G401 (cell line): ENCODE measurements at places on chromosomes 5 and 9. TPM values are rescaled to one million over a fixed set of nuclear protein-coding genes. Genes with fewer than 3 reads are reported as not detected.

- no peak for DNase-seq
Observed at GRCh38 chr9:23543419-23543818, 282.6 kb downstream of the ELAVL2 start.

PELO gene
- total RNA-seq = 17.1 and 17.4 TPM in 2 replicates

DNA sequence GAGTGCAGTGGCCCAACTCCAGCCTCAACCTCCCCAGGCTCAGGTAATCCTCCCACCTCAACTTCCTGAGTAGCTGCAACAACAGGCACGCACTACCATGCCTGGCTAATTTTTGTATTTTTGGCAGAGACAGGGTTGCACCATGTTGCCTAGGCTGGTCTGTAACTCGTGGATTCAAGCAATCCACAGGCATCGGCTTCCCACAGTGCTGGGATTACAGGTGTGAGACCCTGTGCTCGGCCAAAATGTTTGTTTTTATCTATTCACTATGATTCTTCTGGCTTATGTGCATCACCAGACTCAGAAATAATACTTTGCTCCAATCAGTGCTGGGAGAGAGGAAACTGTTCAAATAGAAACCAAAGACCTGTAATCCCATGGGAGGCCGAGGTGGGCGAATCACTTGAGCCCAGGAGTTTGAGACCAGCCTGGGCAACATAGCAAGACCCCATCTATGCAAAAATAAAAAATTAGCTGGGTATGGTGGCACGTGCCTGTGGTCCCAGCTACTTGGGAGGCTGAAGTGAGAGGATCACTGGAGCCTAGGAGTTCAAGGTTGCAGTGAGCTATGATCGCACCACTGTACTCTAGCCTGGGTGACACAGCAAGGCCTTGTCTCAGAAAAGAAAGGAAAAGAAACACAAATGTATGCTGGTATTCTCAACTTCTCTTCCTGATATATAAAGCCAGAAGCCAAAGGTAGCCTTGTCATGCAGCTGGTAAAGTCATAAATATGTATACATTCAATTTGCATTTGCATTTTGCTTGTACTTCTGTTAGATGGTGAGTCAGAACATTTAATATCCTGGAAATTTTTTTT is 4.5 kb downstream of the PIP5K1B start:
- DNase-seq = no peak

TMEM252 gene
- not detected in 2 replicates for total RNA-seq

GRCh38 chr9:116355153-116355921 is 201.7 kb downstream of the PAPPA start:
- no peak for DNase-seq

DOCK8 gene
- total RNA-seq = not detected in 2 replicates

BHMT2 gene
- not detected in 2 replicates for total RNA-seq

ALDH1A1 gene
- total RNA-seq = not detected in 2 replicates

SURF2 gene
- total RNA-seq = 32.3 and 47.5 TPM in 2 replicates

- no peak for DNase-seq
Observed at GRCh38 chr5:158854260-158854783, 245.4 kb downstream of the EBF1 start.

C7 gene
- not detected in 2 replicates for total RNA-seq

GRCh38 chr5:1223278-1223670 is 1.9 kb upstream of the SLC6A18 start:
- DNase-seq = no peak

GRCh38 chr9:127751269-127752054 is 16.4 kb upstream of the TOR2A start:
- no peak for DNase-seq

GRCh38 chr9:98900725-98901124 is 43.0 kb upstream of the COL15A1 start:
- peak; percentile 24 for DNase-seq

GRCh38 chr5:55377810-55378209 is 70.0 kb downstream of the MTREX start:
- DNase-seq = peak; percentile 36

GRCh38 chr9:113137196-113138168 is 13.3 kb upstream of the SLC31A2 start:
- no peak for DNase-seq

CTNND2 gene
- not detected in 2 replicates for total RNA-seq

GRCh38 chr5:153080940-153081339 is 409.5 kb upstream of the GRIA1 start:
- DNase-seq = no peak

ENTREP1 gene
- total RNA-seq = not detected in 2 replicates

DNA sequence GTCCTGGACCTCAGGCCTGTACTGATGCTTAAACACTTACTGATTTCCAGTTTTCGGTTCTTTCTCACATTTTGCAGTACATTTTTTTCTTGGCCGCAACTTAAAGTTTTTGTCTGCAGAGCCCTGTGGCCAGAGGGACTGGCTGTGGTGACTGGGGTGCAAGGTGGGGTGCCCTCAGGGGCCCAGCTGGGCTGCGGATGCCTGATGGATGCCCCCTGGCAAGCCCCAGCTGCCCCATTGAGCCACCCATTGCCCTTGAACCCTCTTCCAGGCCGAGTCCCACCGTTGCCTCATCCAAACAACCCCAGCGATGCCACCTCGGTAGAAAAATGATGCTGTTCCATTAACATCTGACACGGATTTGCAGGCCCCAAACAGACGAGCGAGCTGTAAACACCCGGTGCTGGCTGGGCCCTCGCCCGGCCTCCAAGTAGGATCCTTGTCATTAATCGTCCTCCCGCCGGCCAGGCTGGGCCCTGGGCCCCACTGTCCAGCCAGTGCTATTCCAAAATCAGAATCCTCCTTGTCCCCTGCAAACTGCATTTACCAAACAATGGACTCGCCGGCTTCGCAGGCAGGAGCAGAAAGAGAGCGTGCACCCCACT is 107.9 kb downstream of the PHF2 start:
- DNase-seq = no peak

GRCh38 chr5:79512471-79513307 is 1.2 kb downstream of the HOMER1 start:
- DNase-seq = peak; percentile 55

GRCh38 chr9:3746296-3747275 is 220.8 kb upstream of the RFX3 start:
- DNase-seq = no peak

SH3TC2 gene
- total RNA-seq = not detected in 2 replicates

DNA sequence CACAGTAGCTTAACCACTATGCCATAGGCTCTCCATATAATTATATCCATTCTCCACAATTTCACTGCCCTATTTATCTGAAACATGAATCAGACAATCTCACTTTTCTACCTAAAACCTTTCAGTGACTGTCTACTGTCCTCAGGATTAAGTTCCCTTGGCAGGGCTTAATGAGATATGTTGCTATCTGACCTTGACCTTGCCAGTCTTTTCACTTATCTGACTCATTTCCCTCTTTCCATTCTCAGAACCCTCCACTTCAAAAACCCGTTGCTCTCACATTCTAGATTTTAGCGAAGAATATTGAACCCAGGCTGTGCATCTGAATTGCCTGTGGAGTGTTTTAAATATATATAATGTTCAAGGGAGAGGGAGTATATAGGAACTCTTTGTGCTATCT is 452.1 kb upstream of the MPDZ start:
- DNase-seq = no peak

DNA sequence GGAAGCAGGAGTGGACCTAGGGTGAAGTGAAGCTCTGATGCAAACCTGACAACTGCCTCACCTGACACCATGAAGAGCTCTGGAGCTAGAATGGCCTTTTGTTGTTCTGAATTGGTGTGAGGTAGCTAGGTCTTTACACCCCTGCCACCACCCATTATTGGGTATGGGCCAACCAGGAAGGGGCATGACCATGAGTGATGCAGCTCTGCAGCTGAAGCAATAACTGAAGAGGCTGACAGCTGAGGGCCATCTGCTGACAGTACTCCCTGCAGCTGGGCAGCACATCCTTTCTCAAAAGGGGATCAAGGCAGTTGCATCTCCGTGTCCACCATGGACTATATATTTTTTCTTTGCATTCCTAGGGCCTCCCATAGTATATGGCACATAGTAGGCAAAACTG is 87.0 kb upstream of the TLE1 start:
- no peak for DNase-seq

CBY3 gene
- total RNA-seq = not detected in 2 replicates

GRCh38 chr5:35938568-35939227 is at the start of gene CAPSL:
Gene CAPSL (minus strand): TSS chr5:35938622. CDS start chr5:35921120, 17,502 bp downstream.
- DNase-seq = peak; percentile 25

- DNase-seq = no peak
Observed at GRCh38 chr5:53257806-53258373, 148.3 kb upstream of the MOCS2 start.

CACNA1B gene
- total RNA-seq = 1.8 and 1.9 TPM in 2 replicates

DNA sequence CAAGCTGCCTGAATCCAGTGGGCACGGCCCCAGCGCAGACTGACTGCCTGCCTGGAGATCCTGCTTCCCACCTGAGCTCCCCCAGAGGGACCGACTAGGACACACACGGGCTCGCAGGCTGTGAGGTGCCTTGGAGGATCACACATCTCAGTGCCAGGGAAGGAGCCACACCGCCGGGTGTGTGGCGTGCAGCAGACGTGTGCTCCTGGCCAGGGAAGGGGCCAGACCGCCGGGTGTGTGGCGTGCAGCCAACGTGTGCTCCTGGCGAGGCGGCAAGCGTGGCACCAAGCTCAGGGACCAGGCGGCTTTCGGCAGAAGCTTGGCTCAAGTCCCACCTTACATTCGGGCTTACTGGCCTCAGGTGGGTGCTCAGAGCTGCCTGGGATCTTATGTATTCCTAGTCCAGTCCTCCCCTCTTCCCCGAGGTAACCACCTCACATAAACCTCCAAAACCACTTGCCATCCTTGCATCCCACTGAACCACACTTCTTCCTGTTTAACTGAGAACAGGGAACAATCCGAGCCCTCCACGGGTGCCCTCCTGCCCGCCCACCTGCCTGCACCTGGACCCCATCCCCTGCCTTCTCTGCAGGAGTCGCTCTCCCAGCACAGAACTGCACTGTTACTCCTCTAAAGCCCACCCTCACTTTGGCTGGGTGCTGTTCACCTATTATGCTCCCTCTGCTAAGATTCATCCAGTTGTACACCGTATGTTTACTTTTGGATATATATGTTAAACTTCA is 22.4 kb upstream of the MRNIP start:
- peak; percentile 64 for DNase-seq

SPINK6 gene
- not detected in 2 replicates for total RNA-seq

PKD2L2 gene
- total RNA-seq = not detected in 2 replicates
